ENCODE measurements at places on chromosomes 11 and 22.

DNA sequence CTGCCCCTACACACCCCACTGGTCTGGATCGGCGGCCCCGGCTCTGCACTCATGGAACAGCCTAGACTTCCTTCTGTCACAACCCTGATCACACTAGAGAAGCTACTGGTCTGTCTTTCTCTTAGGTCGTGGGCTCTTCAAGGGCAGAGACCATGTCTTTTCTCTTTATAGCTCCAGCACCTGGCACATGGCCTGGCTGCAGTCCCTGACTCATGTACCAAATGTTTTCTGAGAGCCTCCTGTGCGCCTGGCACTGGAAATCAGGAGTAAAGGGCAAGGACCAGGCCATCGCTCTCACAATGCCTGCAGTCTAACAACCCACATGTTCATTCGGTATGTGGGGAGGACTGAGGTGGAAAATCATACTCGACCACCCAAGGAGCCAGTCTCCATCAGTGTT, 7.5 kb downstream of the ASCC2 start:
- no peak for DNase-seq

DNA sequence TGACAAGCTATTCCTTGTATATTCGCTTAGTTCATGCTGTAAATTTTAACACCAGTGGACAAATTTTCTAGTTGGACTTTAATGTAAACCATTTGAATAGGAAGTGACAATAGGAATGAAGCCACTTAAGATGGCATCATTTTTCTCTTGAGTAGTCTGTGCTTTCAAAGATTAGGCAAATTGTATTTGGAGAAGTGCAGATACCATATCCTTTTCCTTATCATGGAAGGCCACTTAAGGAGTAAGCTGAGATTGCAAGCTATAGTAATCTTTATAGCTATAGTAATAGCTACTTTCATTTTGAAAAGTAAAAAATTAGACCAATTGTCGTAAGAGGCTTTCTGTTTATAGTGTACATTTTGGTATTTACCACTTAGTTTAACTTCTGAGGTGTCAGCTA, 12.8 kb downstream of the CAPRIN1 start:
- no peak for DNase-seq

GRCh38 chr22:29427176-29427760, 11.1 kb upstream of the RFPL1 start:
- DNase-seq: no peak

- no peak for DNase-seq
These were observed 95.8 kb downstream of the NCAM1 start for GRCh38 chr11:113057038-113057437.

- no peak for DNase-seq
These were observed 39.7 kb downstream of the IGLL5 start for GRCh38 chr22:22927196-22927887.

DNA sequence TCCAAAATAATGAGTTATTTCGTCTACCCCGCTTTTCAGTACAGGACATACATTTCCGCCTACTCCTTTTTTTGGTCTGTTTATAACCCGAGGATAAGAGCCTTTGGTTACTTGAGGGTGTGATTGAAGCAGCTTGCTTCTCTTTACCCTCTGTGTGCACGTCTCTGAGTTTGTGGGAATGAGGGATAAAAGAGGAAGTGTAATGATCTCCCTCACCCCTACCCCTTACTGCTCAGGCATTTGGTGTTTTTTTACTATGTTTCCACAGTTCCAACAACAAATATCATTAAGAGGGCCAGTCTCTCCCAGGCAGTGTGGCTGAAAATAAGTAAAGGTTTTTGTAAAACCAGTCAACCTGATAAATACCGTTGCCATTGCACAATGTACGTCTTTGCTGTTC, 83.2 kb upstream of the GAL start:
- no peak for DNase-seq

GRCh38 chr11:75264356-75264755, 23.8 kb downstream of the TPBGL start:
- no peak for DNase-seq

Data from tibial artery (tissue), 4 donors.